ENCODE measurements at places on chromosomes 7 and 10. TPM values are rescaled to one million over a fixed set of nuclear protein-coding genes. Genes with fewer than 3 reads are reported as not detected.

The LBX1 gene
- polyA plus RNA-seq: not detected

The LFNG gene
- 2.0 TPM for polyA plus RNA-seq

- no peak for DNase-seq
Observed at GRCh38 chr7:30549931-30550493, 44.7 kb upstream of the GARS1 start.

GRCh38 chr7:115340828-115341227, 418.9 kb downstream of the MDFIC start:
- no peak for DNase-seq

DNA sequence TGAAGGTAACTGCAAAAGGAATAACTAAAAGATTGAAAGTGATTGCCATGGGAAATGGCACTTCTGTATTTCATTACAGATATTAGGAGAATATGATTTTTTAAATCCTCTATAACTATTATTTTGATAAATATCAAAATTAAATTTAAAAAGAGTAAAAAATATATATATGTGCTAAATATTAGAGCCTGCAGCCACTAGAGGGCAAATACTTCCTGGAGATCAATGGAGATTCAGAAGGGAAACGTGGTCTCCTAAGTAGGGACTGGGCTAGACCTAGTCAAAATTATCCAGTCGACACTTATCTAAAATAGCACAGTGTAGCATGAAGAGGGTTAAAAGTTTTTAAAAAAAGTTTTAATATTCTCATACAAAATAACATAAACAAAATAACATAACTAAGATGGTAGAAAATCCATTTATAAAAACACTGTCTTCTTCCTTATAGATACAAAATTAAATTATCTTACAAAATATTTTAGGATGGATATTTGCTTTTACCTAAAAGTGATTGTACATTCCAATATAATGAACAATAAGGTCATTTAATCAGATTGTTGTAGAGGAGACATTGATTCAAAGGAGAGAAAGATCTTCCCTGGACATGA, 434.3 kb downstream of the MDFIC start:
- DNase-seq: no peak

DNA sequence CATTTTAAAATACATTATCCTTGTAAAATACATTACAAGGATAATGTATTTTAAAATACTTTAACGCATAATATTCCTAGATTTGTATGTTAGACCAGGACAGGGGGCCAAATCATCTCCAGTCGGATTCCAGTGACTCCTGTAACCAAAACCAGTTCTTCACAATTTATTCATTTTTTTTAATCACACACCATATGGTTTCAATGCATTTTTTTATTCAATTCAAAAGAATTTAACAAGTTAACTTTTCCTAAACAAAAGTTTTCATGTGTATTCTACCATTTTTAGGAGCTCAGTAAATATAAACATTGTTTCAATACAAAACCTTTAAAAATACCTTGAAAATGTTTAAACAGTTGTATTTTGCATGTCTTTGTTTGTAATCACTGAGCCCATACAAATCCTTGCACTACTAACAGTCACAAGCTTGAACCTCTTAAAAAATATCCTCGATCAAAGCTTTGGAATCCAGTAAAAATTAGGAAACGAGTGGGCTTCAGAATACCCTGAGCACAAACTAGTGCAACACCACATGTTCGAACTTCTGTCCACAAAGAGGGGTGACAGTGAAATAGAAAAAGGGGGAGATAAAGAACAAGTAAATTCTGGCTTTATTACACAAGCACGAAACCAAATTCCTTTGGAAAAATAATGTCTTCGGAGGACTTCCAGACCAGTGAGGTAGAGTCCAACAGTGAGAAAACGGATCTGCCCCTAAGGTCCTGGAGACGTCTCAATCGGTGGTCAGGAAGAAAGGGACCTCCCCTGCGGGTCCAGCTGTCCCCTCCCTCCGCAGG, 1.6 kb downstream of the CCDC71L start:
- no peak for DNase-seq

GRCh38 chr10:116126954-116127695, 145.9 kb downstream of the GFRA1 start:
- DNase-seq: no peak
